Gastroesophageal sphincter (tissue), 4 donors: ENCODE measurements at places on chromosomes 7 and 10. TPM values are rescaled to one million over a fixed set of nuclear protein-coding genes. Genes with fewer than 3 reads are reported as not detected.

- ATAC-seq = no peak
These were observed 45.0 kb upstream of the NMT2 start for GRCh38 chr10:15213461-15213861.

- ATAC-seq = no peak
These were observed 720.2 kb downstream of the AUTS2 start for GRCh38 chr7:70318511-70318910.

DNA sequence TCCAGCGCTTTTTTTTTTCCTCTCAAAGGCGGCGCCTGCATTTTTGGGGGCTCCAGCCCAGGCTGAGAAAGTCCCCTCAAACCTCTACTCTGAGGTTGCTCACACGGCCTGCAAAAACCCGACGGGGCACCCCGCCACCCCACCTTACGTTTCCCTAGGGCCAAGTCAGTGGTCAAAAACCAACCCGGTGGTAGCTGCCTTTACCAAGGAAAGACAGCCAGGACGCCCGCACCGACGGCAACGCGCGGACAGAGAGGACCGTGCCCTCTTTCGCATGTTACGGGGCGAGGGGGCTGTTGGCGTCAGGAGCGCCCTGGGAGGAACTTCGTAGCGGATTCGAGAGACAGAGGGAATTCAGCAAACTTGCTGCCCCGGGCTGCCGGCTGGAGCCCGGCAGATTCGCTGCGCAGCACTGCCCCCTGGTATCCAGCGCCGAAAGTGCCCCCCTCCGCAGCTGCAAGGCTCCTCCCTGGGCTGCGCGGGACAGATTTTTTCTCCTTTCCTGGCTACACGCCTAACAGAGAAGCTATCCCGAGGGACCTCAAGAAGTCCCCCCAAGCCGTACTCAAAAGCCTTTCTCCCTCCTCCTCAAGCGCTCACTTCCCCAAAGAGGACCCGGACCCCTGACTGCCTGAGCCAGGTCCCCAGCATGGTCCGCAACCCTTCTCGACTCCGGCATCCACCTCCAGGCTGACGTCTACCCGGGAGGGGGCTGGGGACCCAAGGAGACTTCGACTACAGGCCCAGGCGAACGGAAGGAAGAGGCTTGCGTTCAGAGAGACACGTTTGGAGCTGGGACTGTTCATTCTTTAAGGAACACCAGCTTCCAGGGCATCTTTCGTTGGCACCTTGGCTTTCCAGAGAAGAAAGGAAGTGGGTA is 27.7 kb upstream of the VAX1 start:
- ATAC-seq = no peak

GRCh38 chr7:156993021-156993924 is 17.2 kb downstream of the MNX1 start:
- ATAC-seq = no peak

DNA sequence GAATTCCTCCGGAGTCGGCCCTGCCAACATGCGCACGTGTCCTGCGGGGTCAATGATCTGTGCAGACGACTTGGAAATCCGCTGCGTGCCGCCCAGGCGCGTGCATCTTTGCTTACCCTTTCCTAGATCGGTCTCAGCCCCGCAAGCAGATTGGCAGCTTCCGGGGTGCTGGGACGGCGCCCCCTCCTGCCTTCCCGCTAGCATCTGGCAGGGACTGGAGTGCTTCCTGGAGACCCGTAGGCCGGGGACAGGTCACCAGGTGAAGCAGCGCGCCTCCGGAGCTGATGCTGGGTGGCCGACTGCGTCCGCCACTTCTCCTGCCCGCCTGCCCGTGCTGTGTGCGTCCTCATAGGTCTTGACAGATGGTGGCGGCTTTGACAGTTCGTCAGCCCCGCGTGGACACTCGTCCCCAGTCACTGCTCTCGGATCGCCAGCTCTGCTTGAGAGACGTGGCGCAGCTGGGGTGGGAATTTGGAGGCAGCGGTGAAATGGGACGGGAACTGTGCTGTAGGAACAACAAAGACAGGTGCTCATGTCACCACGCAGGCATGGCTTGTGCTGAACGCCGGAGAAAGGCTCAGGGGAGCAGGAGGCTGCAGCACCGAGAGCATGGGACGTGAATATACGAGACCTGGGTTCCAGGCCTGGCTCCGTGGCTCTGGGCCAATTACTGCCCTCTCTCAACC is 21.9 kb upstream of the KCNK18 start:
- ATAC-seq = peak; percentile 20

DNA sequence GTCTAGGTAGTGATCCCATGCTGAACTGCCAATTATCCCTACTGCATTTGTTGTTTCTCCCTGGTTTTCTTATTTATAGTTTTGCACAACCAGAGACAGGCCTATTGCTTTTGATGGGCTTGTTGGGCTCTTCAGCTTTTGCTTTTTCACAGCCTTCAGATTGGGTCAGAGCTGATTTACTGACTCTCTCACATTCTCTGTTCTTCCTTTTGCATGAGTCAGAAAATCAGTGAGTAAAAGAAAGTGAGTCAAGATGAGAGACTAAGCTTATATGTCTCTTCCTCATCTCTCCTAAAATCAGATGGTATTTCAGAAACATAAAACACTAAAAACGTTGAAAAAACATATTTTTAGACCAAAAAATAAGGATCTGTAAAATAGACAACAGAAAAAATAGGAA is 1135.4 kb downstream of the XPNPEP1 start:
- no peak for ATAC-seq

GRCh38 chr10:119305860-119306513 is 98.6 kb downstream of the GRK5 start:
- peak; percentile 86 for ATAC-seq

GRCh38 chr10:118754229-118754555 is 578 bp downstream of the CACUL1 start:
- ATAC-seq = no peak

DNA sequence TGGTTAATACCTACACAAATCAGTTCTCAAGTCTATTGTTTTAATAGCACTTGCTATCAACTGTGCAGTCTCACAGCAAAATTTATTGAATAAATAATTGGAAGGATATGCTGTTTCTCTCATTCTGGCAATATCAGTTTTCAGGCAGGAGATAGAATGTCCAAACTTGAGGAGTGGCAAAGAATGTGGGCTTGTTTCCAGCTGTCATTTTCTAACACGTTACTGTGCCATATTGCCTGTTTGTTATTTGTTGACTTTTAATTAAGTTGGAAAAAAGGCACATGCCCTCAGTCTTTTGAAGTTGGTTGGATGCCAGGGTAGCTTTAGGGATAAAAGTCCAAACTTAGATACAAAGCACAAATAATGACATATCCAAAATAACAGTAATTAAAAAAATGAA is 52.2 kb downstream of the MAGI2 start:
- ATAC-seq = no peak

DNA sequence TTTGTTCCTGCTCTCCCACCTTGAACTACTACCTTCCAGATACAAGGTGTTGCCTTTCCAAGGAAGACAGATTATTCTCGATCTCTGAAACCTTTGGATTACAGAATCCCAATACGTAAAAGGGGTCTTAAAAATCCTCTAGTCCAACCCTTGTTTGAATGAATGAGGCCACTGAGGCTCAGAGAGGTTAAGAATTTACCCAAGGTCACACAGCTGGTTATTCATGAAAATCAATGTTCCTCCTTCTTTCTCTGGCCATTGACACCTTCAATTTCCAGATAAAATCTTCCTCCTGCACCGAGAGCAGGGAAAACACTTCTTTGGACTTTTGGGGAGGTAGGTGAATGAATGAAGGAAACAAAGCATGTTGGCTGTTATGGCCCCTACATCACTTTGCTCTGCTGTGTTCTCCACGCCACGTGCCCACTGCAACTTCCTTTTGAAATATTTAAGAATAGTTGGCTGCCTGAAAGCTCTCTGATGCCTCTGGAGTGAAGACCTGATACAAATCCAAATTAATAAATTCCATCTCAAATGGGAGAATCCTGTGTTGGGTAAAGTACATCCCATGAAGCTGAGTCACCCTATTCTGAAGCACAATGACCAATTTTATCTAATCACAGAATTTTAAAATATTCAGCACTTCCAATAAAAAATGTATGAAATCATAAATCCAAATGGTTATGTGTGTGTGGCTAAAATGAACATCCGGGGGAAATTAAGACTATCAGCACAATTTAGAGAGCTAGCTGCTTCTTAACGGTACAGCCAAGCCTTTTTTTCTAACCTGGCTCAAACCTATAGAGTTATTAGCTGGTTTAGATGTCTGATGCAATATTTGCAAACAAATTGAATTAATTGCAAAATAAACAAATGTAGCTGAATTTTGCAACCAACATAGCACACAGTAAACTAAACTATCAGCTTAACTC is 7.3 kb downstream of the SVIL start:
- no peak for ATAC-seq

GRCh38 chr7:36224934-36225858 is 72.1 kb downstream of the EEPD1 start:
- no peak for ATAC-seq

DNA sequence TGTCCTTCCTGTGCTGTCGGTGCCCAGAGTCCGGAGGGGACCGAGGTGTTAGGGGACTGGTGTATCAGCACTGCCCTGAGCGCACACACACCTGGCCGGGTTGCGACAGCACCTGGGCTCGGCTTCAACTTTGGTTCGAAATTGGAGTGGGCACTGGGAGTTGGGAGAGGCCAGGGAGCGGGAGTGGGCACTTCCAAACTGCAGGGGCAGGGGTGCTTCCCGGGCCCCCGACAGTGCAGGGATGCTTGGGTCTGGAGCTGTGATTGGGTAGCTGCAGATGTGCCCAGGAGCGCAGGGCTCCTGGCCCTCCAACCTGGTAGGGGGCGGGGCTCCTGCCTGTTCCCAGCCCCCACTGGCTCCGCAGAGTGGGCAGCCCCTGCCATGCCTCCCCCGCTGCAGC is 7.7 kb downstream of the BBS9 start:
- ATAC-seq = no peak

- ATAC-seq = no peak
These were observed 63.2 kb upstream of the TOMM7 start for GRCh38 chr7:22885797-22886261.

GRCh38 chr7:66013938-66014337 is 31.9 kb upstream of the GUSB start:
- ATAC-seq = no peak

- ATAC-seq = no peak
These were observed 5.8 kb upstream of the AEBP1 start for GRCh38 chr7:44098092-44099068.

DNA sequence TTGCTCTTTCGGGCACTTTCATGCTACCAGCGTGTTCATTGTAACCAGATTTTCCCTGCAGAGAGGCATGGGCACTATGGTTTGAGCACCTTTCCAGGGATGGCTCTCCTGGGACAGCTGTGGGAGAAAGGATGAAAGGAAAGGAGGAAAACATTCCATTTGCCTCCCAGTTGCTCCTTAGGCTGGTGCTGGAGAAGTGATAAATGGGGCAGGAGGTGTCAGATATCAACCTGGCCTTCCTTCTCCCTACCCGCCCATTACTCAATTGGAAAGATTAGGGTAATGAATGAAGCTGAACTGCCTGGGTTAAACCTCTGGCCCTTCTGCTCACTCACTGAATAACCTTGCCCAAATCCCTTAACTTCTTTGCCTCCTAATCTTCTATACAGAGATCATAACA is 228.4 kb downstream of the PLXNA4 start:
- no peak for ATAC-seq

DNA sequence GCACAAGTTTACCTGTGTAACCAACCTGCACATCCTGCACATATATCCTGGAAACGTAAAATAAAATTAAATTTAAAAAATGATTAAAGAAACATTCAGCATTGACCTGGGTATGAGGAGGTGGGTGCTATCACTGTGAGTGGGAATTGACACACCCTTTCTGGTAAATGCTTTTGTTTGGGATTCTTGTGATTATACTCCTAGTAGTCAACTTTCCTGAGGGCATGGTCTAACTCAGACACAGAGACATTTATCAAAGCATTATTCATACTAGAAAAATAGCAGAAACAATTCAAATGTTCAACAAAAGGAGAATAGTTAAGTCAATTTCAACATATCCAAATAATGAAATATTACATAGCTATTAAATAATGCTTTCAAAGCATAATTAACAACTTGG is 44.2 kb downstream of the CNNM2 start:
- no peak for ATAC-seq

DNA sequence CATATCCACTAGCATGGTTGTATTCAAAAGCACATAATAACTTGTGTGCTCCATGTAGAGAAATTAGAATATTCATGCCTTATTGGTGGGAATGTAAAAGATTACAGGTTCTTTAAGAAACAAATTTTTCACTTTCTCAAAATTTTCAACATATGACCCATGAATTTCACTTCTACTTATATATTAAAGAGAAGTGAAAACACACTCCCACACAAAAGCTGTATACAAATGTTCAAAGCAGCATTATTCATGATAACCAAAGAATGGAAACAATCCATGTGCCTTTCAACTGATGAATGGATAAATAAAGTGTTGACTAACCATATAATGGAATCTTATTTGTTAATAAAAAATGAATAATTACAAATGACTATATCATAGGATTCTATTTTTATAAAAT is 694.5 kb upstream of the PCDH15 start:
- ATAC-seq = no peak

DNA sequence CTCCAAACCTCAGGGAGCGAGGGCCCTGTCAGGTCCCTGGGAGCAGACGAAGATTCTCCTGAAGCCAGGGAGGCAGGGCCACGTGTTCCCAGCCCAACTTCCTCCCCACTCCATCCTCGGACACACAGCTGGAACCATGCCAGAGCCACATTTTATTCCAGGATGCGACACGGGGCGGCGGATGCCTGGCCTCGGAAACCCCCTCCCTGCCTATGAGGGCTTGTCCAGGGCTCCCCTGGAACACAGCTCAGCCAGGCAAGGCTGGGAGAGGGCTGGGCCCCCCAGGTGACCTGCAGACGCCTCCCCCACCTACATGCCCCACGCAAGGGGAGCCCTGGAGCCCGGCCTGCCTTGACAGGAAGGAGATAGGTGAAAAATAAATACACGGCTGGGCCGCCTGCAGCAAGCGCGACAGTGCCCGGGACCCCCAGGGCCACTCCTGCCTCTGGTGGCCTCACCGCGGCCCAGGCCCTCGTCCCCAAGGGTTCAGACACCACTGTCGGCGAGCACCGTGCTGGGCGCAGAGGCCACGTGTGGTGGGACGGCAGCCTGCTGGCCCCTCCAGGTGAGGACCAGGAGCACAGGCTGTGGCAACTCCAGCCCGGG is 21.5 kb downstream of the GET4 start:
- ATAC-seq = peak; percentile 31

DNA sequence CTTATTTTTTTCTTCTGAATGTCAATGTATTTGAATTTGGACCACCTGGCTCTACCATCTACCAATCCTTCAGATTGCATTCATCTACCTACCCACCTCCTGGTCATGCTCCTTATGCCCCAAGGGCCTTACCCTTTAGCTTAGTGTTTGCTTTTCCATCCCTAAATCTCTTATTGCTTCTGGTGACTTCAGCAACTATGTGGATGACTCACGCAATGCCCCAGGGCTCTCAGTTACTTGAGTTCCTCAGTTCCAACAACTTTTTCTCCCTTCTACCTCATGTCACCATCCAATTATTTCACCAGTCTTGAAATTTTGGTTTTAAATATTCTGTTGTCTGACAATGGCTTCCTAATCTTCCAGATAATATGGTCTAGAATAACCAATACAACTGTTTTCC is 118.9 kb downstream of the CFAP58 start:
- ATAC-seq = no peak

- ATAC-seq = no peak
These were observed 16.7 kb upstream of the CNNM1 start for GRCh38 chr10:99312501-99312900.

Gene ACTA2
- 7,745 TPM for total RNA-seq

Gene MEPCE
- 30.8 TPM for total RNA-seq

Gene PNLIPRP2
- not detected for total RNA-seq

Gene SYT15B
- total RNA-seq = 2.2 TPM

Gene OR2A5
- total RNA-seq = not detected

Gene SLC39A12
- total RNA-seq = not detected

Gene HOXA2
- total RNA-seq = 7.0 TPM

Gene TEX47
- not detected for total RNA-seq

Gene GDF2
- not detected for total RNA-seq

Gene NKX2-3
- total RNA-seq = not detected

Gene CCL26
- total RNA-seq = 0.67 TPM
